ENCODE measurements at places on chromosomes 12 and 14. TPM values are rescaled to one million over a fixed set of nuclear protein-coding genes. Genes with fewer than 3 reads are reported as not detected.

DNA sequence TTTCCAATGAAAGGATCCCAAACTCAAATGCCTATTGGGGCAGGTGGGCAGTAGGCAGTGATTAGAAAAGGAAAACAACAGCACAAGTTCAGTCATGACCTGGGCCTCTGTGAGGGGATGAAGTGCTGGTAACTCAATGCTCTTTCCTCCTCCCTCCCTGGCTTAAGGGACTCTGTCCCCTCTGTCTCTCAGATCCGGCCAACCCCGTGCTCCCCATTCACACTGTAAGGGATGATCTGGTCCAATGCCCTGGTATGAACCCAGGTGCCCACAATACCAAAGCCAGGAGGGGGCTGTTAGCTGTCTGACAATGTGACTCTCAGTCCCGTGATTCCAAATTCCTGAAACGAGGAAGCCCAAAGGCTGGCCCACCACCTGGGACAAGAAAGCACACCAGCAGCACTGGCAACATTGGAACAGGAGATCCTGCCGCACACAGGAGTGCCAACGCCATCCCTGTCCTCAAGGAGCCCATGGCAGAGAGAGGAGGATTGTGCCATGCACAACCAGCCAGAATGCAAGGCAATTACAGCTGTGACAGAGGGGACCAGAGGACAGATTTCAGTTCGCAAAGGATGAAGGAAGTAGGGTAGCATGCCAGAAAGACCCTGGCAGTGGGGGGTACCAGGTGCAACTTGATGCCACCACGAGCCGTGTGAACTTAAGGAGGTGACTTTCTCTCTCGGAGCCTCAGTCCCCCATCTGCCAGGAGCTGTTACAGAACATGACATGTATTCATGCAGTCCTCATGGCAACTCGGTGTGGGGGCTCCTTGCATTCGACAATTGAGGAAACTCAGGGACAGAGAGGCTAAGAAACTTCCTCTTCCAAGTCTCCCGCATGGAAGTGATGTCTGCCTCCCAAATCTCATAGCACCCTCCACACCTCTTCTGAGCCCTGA is 37.6 kb downstream of the SERPINA3 start:
- no peak for DNase-seq

GRCh38 chr12:66688846-66689439 is 10.1 kb upstream of the GRIP1 start:
- peak; percentile 94 for DNase-seq

The CMAS gene
- 40.4 TPM for total RNA-seq

The DHRS1 gene
- 25.9 TPM for total RNA-seq

- no peak for DNase-seq
These were observed 122.1 kb downstream of the PRKD1 start for GRCh38 chr14:29805415-29806123.

The KRT79 gene
- not detected for total RNA-seq

- DNase-seq: no peak
These were observed 185.2 kb downstream of the AEBP2 start for GRCh38 chr12:19624491-19624890.

The GPR135 gene
- total RNA-seq: 2.4 TPM

GRCh38 chr12:94267537-94267872 is 119.1 kb downstream of the PLXNC1 start:
- peak; percentile 22 for DNase-seq

DNA sequence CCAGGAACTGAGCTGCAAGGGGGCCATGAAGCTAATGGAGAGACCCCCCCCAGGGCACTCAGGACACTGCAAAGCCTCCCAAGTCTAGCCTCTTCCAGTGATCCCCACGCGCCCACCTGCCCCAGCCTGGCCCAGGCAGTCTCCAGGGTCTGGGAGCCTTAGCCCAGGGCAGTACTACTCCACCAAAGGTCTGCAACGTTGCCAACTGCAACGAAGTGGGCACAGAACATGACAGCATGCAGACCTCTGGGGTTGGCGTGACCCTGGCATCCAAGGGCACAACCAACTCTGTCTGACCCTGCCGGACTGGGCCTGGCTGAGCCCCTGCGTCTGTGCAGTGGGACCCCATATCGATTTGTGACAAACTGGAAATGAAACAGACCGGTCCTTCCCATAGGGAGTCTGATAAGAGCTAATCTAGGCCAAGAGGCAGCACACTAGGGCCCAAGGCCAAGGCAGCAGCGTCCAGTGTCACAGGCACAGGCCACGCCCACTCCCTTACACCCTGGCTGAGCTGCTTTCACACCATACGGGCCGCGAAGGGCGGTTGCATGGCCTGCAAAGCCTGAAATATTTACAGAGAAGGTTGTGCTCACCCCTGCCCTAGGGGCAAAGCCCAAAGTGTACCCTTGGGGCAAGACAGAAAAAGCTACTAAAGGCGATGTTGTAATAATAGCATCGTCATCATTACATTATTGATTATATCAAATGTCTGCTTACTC is 76.7 kb downstream of the NCOR2 start:
- no peak for DNase-seq

The GPRC5D gene
- total RNA-seq: not detected

The OVCH1 gene
- 0.43 TPM for total RNA-seq

The FOXG1 gene
- total RNA-seq: 0.07 TPM

DNA sequence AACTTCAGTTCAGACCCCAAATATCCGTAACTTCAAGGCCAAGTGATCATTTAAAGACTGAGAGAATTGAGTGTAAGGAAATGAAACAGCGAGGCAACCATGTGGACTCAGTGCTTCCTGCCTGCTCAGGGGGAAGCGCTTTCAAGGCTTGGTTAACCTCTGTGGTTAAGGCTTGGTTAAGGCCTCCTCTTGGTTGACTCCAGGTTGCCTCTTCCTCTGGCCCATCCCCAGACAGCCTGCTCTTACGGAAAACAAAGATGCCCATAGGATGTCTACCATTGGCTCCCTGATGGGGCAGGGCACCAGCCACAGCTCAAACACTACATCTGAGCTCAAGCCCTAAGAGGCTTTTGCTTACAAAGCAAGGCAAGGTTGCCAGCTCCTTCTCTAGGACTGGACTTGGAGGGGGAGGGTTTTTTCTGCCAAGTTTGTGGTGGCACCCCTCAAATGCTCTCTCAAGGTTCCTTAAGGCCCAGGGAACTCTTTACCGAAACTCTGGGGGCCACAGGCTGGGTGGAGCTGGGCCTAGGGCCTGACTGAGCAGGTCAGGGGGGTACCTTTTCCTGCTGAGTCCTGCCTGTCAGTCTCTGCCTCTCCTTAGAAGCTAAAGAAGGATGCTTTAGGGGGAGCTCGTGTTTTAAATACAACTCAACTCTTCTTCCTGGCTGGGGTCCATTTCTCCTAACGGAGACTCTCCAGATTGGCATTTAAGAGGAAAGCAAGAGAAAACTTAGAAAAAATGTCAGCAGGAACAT is 13.7 kb downstream of the COL2A1 start:
- no peak for DNase-seq
